AG08395 (cell line): ENCODE measurements at places on chromosomes 12 and 14.

DNA sequence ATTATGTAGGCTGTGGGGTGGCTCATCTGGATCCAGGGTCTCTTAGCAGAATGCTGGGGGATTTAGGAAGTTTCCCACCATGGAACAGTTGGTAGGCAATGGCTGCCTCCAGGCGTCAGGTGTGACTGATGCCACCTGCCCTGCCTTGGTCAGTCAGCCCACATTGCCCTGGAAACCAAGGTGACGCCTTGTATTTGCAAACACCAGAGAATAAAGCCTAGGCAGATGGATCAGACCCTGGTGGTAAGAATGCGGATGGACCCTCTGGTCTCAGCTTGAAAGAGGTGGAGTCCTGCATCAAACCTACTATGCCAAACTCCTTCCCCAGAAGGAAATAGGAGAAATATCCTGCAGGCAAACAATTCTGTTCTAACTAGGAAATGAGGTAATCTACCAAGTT is 38.2 kb downstream of the NCKAP5L start:
- DNase-seq: no peak

GRCh38 chr12:76560086-76560491 is 518 bp upstream of the OSBPL8 start:
- DNase-seq: no peak

- peak; percentile 60 for DNase-seq
Observed at GRCh38 chr12:110316861-110317260, 35.8 kb downstream of the ATP2A2 start.

DNA sequence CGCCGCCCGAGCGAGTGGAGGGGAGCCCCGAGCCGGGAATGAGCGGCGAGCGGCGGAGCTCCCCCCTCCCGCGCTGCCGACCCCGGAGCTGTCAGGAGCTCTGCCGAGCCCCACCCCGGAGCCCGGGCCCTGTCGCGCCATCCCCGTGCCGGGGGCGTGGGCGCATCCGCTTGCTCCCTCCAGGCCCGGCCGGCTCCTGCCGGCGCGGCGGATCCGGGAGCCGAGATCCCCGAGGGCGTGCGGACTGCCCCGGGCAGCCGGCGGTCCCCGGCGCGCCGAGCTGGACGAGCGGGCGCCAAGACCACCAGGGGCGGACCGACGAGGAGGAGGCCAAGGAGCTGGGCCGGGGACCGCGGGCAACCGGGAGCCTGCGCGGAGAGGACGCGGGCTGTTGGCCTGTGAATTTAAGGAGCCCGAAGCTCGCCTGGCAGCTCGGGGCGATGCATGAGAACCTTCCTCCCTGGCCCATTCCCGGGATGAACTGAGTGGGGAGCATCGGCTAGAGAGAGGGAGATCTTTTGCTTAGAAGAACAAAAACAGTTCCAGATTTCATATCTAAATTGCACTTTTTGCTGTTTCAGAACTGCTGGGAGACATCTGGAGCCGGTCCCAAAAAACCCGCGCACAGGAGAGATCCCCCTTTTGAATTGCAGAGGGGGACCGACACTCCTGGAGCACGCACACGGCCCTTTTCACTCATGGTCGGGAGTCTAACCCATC is 2.0 kb downstream of the PTHLH start:
- peak; percentile 28 for DNase-seq

- no peak for DNase-seq
Observed at GRCh38 chr12:15772405-15773018, 16.7 kb downstream of the EPS8 start.

- DNase-seq: peak; percentile 38
Observed at GRCh38 chr12:116697305-116697704, 40.6 kb downstream of the SPRING1 start.
